Daoy (cell line): ENCODE measurements at places on chromosomes 4 and X. TPM values are rescaled to one million over a fixed set of nuclear protein-coding genes. Genes with fewer than 3 reads are reported as not detected.
A peak's percentile ranks its signal among the peaks of the same experiment; 100 is the strongest.

- no peak for DNase-seq
Observed at GRCh38 chr4:10112658-10113284, 3.8 kb downstream of the WDR1 start.

GRCh38 chrX:126580877-126581276 is 28.3 kb upstream of the DCAF12L1 start:
- no peak for DNase-seq

CYTL1 gene
- total RNA-seq = 15.8 and 22.1 TPM in 2 replicates

- no peak for DNase-seq
Observed at GRCh38 chrX:9947131-9947794, 19.9 kb upstream of the CLDN34 start.

TEX13D gene
- total RNA-seq = not detected in 2 replicates

- no peak for DNase-seq
Observed at GRCh38 chr4:171118091-171118490, 695.1 kb upstream of the GALNTL6 start.

DNA sequence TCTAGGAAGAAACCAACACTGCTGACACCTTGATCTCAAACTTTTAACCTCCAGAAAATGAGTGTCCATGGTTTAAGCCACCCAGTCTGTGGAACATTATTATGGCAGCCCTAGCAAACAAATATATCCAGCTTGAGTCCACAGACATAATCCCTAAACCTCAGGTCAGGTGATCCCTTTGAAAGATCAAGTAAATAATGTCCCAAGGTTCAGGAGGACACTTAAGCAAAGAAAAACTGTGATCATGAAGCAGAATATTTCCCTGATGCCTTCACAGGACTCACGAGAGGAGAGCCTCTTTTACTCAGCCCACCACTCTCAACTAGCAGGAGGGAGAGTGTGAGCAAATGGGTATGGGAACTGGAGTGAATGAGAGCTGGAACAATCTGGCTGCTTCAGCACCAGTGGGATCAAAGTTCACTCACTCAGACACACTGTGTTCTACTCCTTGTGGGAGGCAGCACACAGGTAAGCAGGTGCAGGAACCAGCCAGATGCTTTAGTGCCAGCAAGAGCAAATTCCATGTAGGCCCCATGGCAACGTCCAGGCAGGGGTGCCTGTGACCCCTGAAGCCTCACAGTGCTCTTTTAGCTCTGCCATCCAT is 608.4 kb downstream of the RAB28 start:
- no peak for DNase-seq

NPY2R gene
- total RNA-seq = not detected in 2 replicates

DNA sequence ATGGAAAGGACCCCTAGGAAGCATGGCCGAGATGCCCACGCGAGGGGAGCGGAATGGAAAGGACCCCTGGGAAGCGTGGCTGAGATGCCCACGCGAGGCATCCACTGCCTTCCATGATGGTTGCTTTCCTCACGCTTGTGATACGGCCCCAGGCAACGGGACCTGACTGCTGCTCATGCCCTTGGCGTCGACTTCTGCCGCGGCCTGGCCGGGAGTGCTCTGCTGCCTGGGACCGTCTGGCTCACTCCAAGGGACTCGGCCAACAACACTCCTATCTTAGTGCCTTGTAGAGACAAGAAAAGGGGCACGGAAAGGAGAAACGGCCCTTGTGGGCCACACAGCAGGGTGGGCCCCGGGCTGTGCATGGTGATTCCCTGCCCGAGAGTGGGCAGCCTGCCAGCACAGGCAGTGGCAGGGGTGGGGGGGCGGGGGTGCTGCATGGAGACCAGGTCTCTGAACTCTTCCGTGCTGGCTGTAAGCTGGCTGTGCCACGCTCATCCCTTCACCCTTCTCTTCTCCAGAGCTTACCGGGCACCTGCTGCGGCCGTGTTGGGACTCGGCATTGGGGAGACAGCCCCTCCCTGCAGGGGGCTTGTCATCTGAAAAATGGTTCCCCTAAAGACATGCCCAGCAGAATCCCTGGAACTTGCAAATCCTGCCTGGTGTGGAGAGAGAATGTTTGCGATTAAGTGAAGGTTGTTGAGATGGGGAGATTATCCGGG is 38.6 kb upstream of the HMX1 start:
- DNase-seq = peak; percentile 29

DNA sequence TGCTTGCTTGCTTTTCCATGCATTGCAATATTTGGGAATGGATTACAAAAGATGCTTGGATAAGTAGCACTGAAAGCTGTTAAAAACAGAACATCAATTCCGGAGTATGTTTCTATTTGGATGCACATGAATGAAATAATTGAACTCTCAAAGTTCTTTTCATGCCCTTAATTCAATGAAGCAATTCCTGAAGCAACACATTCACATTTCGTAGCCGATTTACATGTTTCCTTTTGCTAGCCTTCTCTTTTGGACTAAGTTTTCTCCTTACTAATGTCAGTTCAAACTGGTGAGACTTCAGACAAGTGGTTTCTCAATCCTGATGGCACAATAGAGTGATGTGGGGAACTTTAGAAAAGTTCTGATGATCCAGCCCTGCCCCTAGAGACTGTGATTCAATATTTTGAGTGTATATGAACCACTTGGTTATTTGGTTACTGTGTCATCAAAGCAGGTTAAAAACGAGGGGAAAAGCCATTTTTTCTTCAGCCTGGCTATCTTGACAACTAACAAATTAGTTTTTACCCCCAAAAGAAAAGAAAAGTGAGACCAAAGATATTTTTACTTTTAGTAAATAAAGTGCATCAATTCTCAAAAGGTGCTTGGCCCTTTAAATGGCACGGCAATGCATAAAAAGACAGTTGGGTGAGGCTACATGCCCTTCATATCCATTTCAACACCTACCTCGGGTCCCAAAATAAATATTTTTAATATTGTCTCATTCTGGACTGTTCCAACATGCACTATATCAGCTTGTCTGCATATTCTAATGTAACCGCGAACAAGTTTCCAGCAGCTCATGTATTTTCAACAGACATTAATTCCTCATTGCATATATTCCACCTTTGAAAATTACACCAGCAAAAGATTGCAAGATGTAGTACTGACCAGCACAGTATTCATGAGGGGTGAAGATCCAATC is 90.1 kb upstream of the RPL34 start:
- no peak for DNase-seq

GRCh38 chrX:1307626-1308340 is 28.8 kb upstream of the IL3RA start:
- no peak for DNase-seq
